Activated naive CD4-positive, alpha-beta T cell treated with Interleukin-2 at 50 U/mL for 16 hours (primary cell): ENCODE measurements at places on chromosomes 4 and X.

DNA sequence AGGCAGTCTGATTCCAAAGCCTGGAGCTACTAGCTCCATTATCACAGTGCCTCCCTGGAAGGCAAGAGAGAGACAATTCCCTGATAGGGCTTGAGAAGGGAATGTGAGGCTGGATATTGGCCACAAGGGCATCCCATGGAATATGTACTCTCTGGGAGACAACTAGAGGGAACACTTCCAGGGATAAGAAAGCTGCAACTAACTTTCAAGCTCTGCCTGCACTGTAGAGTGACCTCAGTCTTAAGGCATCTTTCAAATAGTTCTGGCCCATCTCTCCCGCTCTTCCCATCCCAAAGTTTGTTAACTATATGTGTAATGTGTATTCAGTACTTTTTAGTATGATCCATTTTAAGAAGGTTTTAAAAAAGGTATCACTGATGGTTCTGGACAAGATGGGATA is 13.1 kb upstream of the RNF212 start:
- no peak for DNase-seq

DNA sequence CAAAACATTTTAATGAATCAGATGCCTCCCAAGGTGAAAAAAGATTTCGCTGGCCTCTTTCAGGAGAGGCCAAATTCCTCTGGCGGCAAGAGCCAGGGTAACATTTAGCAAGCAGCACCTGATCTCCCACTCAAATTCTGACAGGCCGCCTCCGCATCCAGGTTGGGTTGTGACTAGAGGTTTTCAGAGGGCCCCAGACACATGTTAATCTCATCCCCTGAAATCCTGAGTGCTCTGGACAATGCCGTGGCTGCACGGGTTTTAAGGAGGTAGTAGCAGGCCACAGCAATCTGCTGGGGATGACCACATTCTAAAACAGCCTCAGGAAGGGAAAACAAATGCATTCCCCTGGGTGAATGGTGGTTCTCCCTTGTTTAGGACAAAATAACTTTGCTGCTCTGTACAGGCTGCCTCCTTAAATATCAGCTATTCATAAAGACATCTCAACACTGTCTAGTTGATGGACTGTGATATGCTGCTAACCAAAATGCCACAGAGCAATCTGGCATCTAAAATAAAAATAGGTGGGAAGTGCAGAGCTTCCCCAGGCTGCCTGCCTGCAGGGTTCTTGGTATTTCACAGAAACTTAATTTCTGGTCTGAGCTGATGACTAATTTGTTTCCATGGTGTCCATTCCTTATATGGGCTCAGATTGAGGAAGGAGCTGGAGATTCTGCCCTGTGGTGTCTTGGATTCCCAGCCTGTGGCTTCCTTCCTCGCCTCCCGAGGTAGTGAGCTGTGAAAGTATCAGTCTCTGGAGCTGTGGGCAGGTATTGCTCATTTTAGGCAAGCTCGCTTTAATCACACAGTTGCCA is 202.0 kb downstream of the DCLK2 start:
- DNase-seq, result no peak

GRCh38 chrX:118528071-118528737 is 32.6 kb downstream of the DOCK11 start:
- peak; percentile 59 for DNase-seq

GRCh38 chrX:96989830-96990571 is 106.3 kb downstream of the RPA4 start:
- DNase-seq, result no peak

DNA sequence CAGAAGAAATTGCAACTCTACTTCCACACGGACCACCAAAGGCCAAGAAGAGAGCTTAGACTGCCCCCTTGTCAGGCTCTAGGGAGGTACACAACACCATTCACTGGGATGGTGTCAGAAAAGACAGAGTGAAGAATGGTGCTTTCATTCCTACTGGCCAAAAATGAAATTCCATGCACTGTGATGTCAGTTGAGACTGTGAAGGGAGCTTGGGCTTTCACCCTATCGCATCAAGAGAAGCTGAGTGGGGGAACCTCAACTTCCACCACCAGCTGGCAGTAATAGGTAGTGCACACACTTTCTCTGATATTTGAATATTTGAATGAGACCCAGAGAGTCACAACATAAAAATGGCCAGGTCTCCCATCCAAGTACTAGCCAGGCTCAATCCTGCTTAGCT is 65.9 kb downstream of the ZNF711 start:
- DNase-seq, result no peak

DNA sequence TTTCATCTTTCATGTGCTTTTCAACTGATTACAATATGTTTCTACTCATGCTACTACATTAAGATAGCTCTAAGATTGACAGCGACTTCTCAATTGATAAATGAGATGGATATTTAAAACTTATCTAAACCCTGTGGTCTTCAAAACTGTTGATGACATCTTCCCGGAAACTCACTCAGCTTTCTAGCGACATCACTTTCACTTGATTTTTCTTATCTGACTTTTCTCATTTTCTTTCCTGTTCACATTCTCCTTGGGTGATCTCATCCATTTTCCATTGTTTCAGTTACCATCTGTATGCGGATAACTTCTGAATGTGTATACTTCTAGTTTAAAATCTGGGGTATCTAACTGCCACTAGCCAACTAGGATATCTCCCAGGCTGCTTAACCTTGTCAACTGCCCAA is 3.1 kb downstream of the POLR2B start:
- DNase-seq, result no peak

GRCh38 chr4:125235971-125236370 is 78.8 kb upstream of the FAT4 start:
- no peak for DNase-seq

- DNase-seq, result no peak
These were observed 41.4 kb downstream of the JADE3 start for GRCh38 chrX:46953597-46953996.

DNA sequence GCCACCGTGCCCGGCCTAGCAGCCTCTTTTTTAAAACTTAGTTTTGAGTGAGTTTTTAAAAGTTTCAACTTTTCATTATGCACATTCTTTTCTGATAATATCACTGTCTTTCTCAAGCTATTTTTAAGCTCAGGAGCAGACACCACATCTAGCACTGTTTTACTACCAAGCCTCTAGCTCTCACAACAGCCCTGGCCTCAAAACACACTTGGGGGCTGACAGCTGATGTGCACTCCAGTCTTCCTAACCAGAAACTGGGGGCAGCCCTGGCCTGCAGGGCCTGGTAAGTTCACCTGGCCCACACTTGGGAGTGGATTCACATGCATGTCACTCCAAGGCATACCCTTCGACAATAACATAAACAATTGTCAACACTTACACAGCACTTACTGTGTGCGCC is 34.0 kb downstream of the CENPU start:
- no peak for DNase-seq

GRCh38 chr4:68375667-68376559 is 26.0 kb upstream of the YTHDC1 start:
- peak; percentile 41 for DNase-seq

- no peak for DNase-seq
These were observed 30.7 kb upstream of the HUWE1 start for GRCh38 chrX:53717205-53717604.

GRCh38 chr4:5012958-5013357 is 6.3 kb downstream of the CYTL1 start:
- DNase-seq, result no peak

DNA sequence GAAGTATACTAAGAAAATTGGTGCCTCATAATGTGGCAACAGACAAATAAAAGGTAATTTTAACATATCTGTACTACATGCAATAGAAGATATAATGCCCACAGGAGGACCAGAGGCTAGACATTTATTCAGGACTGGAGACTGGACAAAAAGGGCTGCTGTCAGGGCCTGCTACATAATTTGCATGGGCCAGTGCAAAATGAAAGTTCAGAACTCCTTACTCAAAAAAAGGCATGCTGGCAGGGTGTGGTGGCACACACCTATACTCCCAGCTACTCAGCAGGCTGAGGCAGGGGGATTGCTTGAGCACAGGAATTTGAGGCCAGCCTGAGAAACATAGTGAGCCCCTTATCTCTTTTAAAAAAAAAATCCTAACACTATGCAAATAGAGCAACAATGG is 12.4 kb upstream of the MAOA start:
- no peak for DNase-seq

DNA sequence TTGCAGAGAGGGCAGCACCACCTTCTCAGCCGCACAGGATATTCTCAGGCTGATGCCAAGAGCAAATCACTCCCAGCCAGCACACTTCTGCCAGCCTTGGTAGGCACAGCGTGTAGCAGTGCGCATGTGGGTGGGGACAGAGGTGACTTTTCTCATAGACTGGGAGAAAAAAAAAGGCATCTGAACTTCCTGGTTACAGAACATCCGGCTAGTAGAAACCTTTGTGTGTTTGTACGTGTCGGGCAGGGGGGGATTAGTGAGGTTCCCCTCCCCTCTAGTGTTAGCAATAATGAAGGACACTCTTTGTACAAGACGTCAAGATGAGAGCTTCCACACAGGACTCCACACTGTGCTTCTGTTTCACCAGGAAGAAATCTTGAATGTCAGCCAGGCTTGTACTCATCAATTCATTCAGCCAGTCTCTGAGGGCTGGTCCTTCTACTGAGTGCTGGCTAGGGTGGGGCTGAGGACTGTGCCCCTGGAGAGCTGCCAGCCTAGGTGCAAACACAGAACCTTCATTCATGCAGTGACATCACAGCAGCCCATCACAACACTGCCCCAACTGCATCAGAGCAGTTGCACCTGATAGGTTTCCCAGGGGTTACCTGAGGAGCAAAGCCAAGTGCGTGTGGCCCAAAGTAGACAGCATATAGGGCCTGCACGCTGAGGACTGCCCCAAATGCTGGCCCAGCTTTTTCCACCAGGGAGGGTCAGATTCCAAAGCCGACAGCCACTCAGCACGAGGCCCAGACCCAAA is 34.7 kb downstream of the SLC25A5 start:
- DNase-seq, result peak; percentile 16

- no peak for DNase-seq
These were observed 3.6 kb downstream of the NOCT start for GRCh38 chr4:139018971-139019758.

DNA sequence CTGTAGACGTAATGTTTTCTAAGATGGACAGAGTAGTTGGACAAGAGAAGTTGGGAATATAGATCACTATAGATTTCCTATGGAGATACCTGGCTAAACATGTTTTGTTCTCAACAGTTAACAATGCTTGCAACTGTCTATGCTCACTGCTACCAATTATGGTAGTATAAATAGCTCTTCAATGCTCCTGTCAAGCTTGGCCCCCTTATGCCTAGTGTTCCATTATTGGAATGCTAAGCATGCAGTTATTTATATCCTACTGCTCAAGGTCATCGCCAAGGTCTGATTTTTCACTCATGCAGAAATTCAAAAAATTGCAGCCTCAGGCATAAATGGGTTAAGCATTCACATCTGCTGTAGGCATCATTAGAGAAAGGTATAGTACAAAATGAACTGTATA is 519.0 kb downstream of the IL15 start:
- no peak for DNase-seq

DNA sequence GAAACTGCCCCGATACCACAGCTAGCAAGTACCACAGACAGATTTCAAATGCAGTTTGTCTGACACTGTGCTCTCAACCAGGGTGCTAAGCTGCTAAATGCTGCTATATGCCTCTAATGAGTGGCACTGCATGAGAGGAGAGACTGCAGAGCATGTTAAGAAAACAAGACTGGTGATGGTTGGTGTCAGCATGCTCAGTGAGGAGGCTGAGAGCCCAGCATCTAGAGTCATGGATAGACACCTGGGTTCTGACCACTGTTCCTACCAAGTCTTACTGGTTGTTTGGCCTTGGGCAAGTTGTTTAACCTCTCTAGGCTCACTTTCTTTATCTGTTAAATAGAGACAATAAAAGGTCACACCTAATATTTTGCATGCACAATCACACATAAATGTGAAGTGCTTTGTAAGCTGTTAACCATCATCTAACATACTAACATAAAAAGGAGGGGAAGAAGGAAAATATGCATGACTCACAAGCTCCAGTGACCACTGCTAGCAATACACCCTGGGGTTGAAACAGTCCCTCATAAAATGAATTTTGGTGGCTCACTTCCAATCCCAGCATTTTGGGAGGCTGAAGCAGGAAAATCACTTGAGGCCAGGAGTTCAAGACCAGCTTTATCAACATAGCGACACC is 20.7 kb downstream of the HHIP start:
- no peak for DNase-seq

DNA sequence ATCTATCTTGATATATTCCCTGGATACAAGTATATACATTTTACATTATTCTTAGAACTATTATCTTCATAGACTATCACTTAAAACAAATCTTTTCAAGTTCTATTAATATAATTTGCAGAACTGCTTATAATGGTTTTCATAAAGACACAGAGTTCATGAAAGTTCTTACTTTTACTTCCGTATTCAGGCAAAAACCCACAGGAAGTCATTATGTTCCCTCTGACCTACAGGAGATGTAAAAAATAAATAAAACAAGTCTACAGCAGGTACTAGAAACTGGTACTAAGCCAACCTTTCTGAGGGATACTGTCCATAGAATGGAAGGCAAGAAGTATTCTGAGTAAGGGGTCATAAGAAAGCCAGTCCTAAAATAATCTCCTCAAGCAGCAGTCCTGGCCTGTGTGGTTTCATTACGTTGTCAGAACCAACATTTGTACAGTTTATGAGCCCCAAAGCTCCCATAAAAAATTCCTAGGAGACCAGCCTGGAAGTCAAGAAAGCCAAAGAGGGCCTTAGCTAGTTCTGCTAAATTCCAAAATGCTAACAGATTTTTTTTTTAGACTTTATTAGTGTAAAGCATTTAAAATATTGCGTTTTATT is 68.6 kb downstream of the CAMK2D start:
- no peak for DNase-seq

DNA sequence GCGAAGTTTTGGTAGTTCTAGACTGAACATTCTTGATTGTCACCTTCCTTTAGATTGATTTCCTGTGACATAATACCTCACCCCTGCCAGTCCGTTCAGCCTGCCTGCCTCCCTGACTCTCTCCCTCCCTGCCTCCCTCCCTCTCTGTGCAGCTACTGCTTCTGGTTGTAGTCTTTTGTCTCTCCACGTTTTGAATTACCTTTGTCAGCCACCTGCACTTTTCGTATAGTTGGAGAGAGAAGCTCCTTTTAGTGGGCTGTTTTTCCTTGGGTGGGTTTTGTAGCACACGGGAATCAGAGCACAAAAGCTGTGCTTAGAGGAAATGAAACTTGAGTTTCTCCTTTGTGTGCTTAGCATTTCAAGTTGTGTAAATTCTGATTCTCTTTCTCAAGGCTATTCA is 32.6 kb upstream of the MSMO1 start:
- DNase-seq, result no peak

DNA sequence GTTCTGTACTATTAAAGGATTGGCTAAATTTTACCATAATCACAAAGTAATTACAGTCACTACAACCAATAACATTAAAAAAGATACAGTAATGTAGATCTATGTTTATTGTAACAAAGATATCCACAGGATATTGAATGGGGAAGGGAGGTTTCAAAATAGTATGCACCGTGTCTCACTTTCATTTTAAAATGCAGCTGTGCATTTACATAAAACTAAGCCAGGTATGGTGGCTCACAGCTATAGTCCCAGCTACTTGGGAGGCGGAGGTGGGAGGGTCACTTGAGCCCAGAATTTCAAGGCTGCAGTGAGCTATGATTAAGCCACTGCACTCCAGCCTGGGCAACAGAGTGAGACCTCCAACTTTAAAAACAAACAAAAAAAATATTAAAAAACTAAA is 8.5 kb downstream of the SRP72 start:
- no peak for DNase-seq

GRCh38 chr4:161714022-161714751 is 449.6 kb downstream of the FSTL5 start:
- DNase-seq, result no peak

GRCh38 chr4:164383058-164383357 is 370.9 kb upstream of the SMIM31 start:
- no peak for DNase-seq

GRCh38 chrX:148930206-148930729 is 429.9 kb downstream of the AFF2 start:
- no peak for DNase-seq
